ENCODE measurements at places on chromosomes 2 and 18. TPM values are rescaled to one million over a fixed set of nuclear protein-coding genes. Genes with fewer than 3 reads are reported as not detected.

Gene CDH19
- total RNA-seq = under 0.01 TPM

Gene TMEFF2
- not detected for total RNA-seq

Gene GAL3ST2
- total RNA-seq = not detected

Gene ALPG
- total RNA-seq = not detected

Gene LIPT1
- total RNA-seq = 5.3 TPM

Gene GCG
- not detected for total RNA-seq

Gene CFC1
- total RNA-seq = not detected

Gene VWC2L
- total RNA-seq = not detected

Gene ERBB4
- total RNA-seq = under 0.01 TPM

Gene RNU2-63P
- not detected for total RNA-seq

Gene ACMSD
- total RNA-seq = not detected

Gene ESPNL
- total RNA-seq = not detected

Gene PRSS56
- not detected for total RNA-seq

Gene ALPP
- total RNA-seq = not detected

Gene NPHP1
- 1.5 TPM for total RNA-seq

Gene MROH2A
- total RNA-seq = not detected

Gene EML6
- 0.77 TPM for total RNA-seq

Gene CD8B2
- not detected for total RNA-seq

Gene NT5DC4
- total RNA-seq = not detected

Gene CEBPZ
- total RNA-seq = 28.8 TPM

Gene ATP8B1
- total RNA-seq = 18.2 TPM

Gene OR6B2
- total RNA-seq = not detected

Gene SNTG2
- total RNA-seq = 0.38 TPM

Gene DNPEP
- 69.5 TPM for total RNA-seq

Gene DUSP19
- 2.1 TPM for total RNA-seq

Gene CNDP2
- total RNA-seq = 50.3 TPM

Gene ALLC
- not detected for total RNA-seq

Gene EVX2
- total RNA-seq = not detected

Gene ST8SIA5
- total RNA-seq = under 0.01 TPM

Gene BMP10
- total RNA-seq = not detected

Gene MPHOSPH10
- total RNA-seq = 10.6 TPM
